Brain (organoid and tissue), 16 donors: ENCODE measurements at places on chromosomes 11 and 22.

DNA sequence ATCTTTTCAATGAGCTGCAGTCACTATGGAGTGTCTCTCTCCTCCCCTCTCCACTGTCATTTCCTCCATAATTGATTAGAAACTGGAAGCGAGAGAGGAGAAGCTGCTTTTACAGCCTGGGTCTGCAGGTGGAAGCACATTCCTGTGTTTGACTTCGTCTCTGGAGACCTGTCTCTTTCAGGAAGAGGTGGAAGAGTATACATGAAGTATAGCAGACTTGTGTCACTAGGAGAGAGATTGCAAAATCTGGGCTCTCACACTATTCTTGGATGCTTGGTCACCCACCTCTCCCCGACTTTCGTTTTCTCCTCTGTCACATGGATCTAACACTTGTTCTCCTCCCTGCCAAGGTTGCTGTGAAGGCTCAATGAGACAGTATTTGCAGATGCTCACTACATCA lies 323.3 kb downstream of the NTM start:
- DNase-seq, result no peak

DNA sequence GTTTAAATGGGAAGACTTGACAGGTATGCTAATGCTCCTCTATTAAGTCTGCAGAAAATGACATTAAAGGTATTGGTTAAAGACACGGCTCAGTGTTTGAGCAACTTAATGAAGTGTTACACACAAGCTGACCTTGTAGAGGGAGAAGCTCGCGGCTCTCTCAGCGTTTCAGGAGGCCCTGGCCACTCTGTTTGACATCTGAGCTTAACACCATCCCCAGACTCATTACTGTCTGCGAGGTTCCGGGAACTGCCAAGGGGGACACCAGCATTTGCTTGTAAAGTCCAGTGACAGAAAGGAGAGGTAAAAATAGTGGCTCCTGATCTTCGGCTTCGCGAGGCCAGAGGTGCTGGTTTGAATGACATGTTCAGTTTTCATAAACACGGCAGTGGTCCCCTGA lies 540.7 kb upstream of the CADM1 start:
- no peak for DNase-seq

- no peak for DNase-seq
Observed at GRCh38 chr22:43180670-43181069, 6.3 kb downstream of the TTLL12 start.

GRCh38 chr22:18044548-18045271 lies 20.3 kb upstream of the MICAL3 start:
- peak; percentile 47 for DNase-seq

DNA sequence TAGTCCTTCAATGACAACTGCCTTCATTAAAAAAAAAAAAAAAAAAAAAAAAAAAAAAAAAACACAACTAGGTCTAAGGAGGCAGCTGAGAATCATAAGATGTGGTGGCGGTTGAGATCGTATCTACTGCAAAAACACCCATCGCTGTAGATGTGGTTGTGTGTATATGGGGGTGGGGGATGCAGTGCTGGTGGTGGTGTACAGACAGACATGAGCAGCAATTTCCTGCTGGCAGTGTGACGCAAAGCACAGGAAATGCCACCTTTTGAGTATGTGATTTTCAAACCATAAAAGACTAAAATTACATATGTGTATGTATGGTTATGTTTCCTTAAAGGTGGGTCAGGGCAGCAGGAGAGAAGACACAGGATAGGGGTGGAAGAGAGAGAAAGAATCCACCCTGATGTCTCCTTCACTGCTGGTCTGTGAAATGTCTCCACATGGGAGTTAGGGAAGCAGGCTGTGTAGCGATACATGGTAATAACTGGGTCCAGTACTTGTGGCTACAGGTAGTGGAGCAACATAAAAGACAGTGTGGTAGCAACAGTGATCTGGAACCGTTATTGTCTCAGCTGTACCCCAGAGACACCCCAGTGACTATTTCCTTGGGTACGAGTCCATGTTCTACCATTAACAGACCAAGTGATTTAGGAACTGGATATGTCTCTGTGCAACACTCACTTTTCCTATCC lies 57.9 kb downstream of the SYTL2 start:
- DNase-seq, result no peak

DNA sequence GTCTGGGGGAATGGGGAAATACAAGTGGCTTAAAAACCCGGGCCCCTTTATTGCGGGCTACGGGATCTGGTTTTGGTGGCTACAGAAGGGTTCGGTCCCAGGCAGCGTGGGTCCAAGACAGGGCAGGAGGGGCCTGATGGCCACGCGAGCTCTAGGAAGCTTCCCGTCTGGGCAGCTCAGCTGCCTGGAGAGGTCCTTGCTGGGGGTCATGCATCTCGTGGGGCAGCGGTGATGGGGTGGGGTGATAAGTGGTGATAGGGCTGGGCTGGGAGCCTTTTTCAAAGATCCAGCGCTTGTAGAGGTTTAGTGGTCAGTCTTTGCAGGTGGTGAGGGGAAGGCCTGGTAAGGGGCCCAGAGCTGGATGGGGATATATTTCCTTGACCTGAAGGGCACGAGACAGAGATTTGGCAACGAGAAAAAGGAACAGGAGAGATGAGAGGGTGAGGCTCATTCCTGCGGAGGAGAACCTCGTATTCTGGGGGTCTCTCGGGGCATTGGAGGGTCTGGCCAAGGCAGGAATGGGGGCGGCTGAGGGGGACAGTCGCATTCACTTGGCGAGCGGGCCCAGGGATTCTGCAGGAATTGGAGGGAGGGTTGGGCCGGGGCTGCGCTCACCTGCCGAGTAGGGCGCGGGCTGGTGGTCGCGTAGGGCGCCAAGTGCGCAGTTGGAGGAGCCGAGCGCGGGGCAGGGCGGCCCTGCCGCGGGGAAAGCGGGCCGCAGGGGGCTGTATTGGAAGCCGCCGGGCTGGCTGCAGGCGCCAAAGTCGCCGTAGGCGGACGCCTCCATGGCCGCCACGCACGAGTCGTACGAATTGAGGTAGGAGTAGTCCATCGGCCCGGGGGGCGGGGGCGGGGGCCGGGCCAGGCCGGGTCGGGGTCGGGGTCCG lies 560 bp downstream of the PHOX2A start:
- DNase-seq, result no peak

DNA sequence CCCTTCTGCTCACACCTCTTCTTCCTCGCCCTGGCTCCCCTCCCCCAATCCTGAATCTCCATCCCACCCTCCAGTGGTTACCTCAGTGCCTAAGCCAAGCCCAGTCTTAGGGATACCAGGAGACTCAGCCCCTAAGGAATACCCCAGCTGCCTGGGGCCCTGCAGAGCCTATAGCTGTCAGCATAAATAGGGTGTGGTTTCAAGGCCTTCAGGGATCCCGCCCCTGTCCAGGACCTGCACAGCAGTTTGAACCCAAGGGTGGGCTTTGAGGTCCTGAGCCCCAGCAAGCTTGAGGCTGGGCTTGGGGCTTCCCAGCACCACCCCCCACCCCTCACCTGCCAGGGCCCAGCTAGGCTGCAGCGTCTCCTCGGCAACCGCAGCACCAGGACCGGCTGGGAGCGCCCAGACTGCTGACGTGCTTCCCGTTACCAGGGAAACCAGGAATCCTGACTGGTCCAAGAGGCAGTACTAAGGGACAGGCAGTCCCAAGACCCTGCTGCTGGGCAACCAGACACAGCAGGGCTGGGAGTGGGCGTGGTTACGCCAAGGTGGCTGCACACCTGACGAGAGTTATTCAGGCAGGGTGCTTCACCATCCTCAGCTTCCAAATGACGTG lies 13.7 kb downstream of the APBB1 start:
- peak; percentile 94 for DNase-seq

- DNase-seq, result no peak
Observed at GRCh38 chr22:41801147-41801819, 804 bp downstream of the CCDC134 start.

DNA sequence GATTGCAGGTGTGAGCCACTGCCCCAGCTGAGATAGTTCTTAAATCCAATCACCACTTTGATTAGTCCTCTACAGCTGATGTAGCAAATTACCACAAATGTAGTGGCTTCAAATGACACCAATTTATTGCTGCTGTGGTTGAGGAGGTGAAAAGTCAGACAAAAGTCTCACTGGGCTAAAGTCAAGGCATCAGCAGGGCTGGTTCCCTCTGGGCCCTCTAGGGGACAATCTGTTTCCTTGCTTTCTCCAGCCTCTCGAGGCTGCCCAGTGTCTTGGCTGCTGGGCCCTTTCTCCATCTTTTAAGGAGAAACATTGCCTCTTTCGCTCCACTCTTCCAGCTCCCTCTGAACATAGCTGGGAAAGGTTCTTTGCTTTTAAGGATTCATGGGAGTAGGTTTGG lies 50.5 kb upstream of the SHANK2 start:
- DNase-seq, result no peak

DNA sequence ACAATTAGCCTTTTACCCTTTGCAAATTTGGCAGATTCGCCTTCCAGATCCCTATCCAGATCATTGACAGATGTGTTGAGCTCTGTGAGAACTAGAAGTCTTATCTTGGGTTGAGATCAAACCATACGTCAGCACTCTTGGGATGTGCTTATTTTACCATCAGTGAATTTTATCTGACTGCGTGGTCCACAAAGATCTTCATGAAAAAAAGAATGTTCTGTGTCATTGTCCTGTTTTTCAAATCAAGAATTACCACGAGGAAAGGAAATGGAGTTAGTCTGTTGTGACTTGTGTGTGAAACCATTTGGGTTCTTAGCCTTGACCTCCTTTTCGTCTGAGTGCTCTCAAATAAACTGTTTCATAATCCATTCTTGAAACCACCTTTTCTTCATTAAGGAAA lies 86.2 kb upstream of the SORL1-AS1 start:
- no peak for DNase-seq

DNA sequence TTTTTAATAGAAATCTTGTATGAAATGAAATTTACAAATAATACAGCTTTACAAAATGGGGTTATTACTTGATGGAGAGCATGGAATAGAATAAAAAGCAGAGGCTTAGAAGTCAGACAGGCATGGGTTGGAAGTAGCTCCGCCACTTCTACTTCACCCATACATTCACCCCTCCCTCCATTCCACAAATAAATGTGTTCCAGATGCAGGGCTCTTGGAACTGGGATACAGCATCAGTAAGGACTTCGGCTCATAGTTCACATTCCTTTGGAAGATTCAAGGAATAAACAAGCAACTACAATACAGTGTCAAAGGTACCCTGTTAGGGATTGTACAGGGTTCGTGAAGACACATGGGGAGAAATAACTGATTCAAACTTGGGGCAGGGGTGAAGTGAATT lies 156.8 kb downstream of the WNT11 start:
- no peak for DNase-seq

GRCh38 chr11:46006418-46007070 lies 84.1 kb downstream of the LARGE2 start:
- peak; percentile 91 for DNase-seq

DNA sequence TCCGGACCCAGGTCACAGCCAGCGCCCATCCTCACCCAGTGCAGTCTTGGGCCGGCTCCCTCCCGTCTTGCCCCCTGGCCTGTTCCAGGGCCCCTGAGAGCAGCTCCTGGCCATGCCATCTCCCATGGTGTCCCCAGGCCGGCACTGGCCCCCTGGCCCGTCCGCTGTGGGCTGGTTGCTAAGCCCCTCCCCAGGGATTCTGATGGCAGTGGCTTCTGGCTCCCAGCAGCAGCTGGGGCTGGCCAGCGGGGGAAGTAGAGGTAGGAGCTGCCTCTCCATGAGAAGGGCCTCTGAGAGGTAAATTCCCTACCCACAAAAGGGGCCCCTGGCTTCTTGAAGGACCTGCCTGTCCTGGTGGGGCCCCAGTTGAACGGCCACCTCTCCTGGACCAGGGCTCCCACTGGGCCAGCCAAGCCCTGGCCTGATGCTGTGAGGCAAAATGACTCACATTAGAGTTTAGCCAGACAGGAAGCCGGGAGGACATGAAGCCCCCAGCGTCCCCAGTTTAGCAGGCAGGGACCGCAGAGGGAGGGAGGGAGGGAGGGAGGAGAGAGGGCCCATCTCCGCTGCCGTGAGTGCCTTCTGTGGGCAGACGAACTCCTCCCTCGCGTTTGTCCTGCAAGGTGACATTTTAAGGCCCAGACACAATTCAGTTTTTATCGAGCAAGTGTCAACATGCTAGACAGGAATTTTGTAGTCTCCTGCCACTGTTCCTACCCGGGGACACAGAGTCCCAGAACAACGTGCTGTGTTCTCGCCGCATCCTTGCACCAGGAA lies 32.9 kb upstream of the GAL start:
- no peak for DNase-seq

DNA sequence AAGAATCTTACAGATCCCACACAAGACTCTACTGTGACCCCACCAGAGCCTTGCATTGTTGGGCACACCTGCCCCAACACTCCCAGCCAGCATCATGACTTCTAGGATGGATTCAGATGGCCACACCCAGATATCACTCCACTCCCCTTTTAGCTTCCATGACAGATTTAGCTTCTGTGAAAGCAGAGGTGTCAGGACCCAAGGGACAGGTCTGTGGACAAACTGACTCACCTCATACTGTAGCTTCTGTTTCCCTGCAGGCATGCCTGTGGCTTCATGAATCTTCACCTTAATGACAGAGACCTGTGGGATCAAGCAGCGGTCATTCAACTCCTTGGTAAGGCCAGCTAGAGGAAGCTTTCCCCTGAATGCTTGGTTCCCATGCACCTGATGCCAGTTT lies 8.5 kb upstream of the TBC1D10A start:
- no peak for DNase-seq

GRCh38 chr11:69009441-69010211 lies 3.4 kb downstream of the MRGPRF start:
- DNase-seq, result no peak

GRCh38 chr11:20874358-20874757 lies 205.0 kb downstream of the NELL1 start:
- no peak for DNase-seq

DNA sequence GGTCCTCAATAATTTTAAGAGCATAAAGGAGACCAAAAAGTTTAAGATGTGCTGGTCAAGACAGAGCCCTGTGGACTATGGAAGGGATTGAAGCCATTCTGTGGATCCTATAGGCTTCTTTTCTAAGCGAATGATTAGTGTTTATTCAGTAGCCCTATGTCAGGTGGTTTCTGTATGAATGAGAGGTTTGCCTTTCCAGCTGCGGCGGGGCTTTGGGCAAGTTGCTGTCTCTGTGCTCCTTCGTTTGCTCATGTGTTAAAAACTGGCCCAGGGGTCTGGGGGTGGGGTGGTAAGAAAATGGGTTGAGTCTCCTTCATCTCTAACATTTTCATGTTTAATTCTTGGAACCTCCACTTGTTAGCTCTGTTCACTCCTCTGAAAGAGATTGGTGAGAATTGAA lies 105.3 kb downstream of the PTPRJ start:
- DNase-seq, result no peak

DNA sequence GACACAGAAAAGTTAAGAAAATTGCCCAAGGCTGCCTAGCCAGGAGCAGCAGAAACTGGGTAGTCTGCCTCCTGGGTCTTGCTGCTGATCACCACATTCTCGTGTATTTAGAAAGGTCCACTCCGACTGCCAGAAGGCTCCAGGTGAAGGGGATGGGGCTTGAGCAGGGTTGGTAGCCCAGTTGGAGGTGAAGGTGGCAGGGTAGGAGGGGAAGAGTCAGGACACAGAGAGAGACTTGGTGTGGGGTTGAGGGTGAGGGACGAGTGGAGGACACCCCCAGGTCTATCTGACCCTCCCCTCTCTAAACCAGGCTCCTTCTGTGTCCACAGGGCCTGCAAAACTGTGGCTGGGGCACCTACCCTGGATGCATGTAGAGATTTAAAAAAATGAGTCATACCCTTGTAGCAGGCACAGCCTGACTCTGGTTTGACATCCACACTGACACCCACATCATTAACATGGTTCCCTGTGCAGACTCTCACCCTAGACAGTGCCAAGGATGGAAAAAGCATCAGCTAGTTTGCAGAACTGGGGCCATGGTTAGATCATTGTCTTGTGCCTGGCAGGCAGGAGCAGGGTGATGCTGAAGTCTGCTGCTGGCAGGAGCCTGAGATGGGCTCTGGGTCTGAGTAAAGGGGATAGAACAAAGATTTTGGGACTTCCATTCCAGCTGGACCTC lies 273.2 kb downstream of the TENM4 start:
- DNase-seq, result peak; percentile 37

- DNase-seq, result no peak
Observed at GRCh38 chr11:15754221-15754620, 602.1 kb downstream of the SOX6 start.
